GM23338 (cell line): ENCODE measurements at places on chromosomes 16 and 17.

- no peaks in the 10 kb centered on the region for H3K27me3 ChIP-seq
- no peaks in the 10 kb centered on the region for H3K36me3 ChIP-seq
- H3K27ac ChIP-seq = no peak overlapping the region
- H3K4me1 ChIP-seq = peaks cover 6% of the 10 kb centered on the region; the same call in 1 of the 2 replicates
- no peak for DNase-seq
- no peak overlapping the region for H3K4me3 ChIP-seq
Measured at GRCh38 chr16:24988129-24988518, 27.0 kb downstream of the ARHGAP17 start.

DNA sequence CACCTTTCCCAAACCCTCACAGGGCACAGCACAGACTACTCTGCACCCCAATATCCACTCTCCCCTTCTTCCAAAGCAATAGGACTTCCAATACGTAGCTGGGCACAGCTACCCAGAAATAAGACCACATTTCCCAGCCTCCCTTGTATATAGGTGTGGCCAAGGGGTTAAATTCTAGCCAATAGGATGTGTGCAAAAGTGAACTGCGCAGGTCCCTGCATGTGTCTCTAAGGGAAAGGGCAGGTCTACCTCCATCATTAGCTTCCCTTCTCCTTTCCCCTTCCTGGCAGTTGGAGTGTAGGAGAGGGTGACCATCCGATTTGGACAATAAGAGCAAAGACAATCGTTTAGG lies 25.5 kb upstream of the SNN start:
- H3K27ac ChIP-seq = no peak overlapping the region
- H3K27me3 ChIP-seq = no peaks in the 10 kb centered on the region
- no peak overlapping the region for H3K4me3 ChIP-seq

- peaks cover 2% of the 10 kb centered on the region; the same call in 1 of the 2 replicates for H3K4me1 ChIP-seq
- no peak for DNase-seq
- no peak overlapping the region for H3K4me3 ChIP-seq
- peaks cover 4% of the 10 kb centered on the region; the same call in 1 of the 2 replicates for H3K27me3 ChIP-seq
- no peak overlapping the region for H3K27ac ChIP-seq
- no peaks in the 10 kb centered on the region for H3K36me3 ChIP-seq
Measured at GRCh38 chr17:9233761-9234160, 212.5 kb downstream of the NTN1 start.

GRCh38 chr16:31458073-31458843 lies 1.0 kb upstream of the ARMC5 start:
- peak overlapping the region; percentile 91 for H3K4me3 ChIP-seq
- H3K36me3 ChIP-seq = no peaks in the 10 kb centered on the region
- H3K27me3 ChIP-seq = no peaks in the 10 kb centered on the region
- H3K27ac ChIP-seq = peak overlapping the region; percentile 93
- peaks cover 29% of the 10 kb centered on the region; the same call in 1 of the 2 replicates for H3K4me1 ChIP-seq
- peak; percentile 71 for DNase-seq

GRCh38 chr17:79082311-79083190 lies 7.9 kb downstream of the ENGASE start:
- H3K27me3 ChIP-seq = no peaks in the 10 kb centered on the region
- no peak overlapping the region for H3K4me3 ChIP-seq
- peak; percentile 78 for DNase-seq
- H3K4me1 ChIP-seq = no peaks in the 10 kb centered on the region
- peaks cover 3% of the 10 kb centered on the region; the same call in 1 of the 2 replicates for H3K36me3 ChIP-seq

DNA sequence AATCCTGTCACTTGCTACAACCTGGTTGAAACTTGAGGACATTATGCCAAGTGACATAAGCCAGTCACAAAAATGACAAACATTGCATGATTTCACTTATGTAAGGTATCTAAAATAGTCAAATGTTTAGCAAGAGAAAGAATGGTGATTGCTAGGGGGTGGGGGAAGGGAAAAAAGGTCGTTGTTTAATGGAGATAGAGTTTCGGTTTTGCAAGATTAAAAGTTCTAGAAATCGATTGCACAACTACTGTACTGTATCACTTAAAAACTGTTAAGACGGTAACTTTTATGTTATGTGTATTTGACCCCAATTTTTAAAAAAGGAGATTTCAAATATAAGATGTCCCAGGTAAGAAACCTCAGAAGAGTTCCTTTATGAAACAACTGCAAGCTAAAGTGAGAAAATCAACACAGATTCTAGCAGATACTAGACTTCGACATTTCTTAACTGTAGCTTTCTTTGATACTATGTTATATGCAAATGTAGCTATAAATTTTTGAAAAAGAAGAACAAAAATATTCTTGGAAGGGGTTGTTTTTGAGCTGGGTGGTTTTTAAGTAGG lies 5.9 kb downstream of the MEOX1 start:
- DNase-seq = no peak
- no peak overlapping the region for H3K4me3 ChIP-seq
- H3K36me3 ChIP-seq = no peaks in the 10 kb centered on the region
- peaks cover 16% of the 10 kb centered on the region for H3K4me1 ChIP-seq
- no peak overlapping the region for H3K27ac ChIP-seq

- no peak overlapping the region for H3K27ac ChIP-seq
- DNase-seq = peak; percentile 25
- no peak overlapping the region for H3K4me3 ChIP-seq
- peaks cover 6% of the 10 kb centered on the region for H3K4me1 ChIP-seq
- H3K36me3 ChIP-seq = no peaks in the 10 kb centered on the region
- H3K27me3 ChIP-seq = no peaks in the 10 kb centered on the region
Measured at GRCh38 chr16:12613131-12613991, 190.3 kb downstream of the CPPED1 start.

DNA sequence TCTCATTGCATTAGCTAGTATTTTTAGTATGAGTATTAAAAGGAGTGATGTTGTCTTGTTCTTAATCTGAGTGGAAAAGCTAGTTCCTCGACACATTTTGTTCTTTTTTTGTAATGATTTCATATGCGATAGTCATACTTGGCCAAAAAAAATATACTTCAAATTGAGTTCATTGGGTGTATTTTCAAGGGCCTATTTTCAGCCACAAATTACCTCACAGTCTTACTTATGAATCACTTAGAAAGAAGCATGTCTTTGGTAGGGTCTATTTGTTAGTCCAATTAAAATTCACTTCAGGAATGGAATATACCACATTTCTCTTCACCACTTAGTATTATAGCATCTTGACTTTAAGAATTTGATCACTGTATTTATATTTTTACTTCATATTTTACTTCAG lies 337.2 kb downstream of the CDH11 start:
- DNase-seq = no peak
- no peaks in the 10 kb centered on the region for H3K36me3 ChIP-seq
- H3K27ac ChIP-seq = no peak overlapping the region
- H3K4me3 ChIP-seq = no peak overlapping the region

GRCh38 chr17:609232-609810 lies 105.3 kb downstream of the VPS53 start:
- H3K4me1 ChIP-seq = no peaks in the 10 kb centered on the region
- no peak overlapping the region for H3K4me3 ChIP-seq
- no peak overlapping the region for H3K27ac ChIP-seq
- H3K27me3 ChIP-seq = no peaks in the 10 kb centered on the region

DNA sequence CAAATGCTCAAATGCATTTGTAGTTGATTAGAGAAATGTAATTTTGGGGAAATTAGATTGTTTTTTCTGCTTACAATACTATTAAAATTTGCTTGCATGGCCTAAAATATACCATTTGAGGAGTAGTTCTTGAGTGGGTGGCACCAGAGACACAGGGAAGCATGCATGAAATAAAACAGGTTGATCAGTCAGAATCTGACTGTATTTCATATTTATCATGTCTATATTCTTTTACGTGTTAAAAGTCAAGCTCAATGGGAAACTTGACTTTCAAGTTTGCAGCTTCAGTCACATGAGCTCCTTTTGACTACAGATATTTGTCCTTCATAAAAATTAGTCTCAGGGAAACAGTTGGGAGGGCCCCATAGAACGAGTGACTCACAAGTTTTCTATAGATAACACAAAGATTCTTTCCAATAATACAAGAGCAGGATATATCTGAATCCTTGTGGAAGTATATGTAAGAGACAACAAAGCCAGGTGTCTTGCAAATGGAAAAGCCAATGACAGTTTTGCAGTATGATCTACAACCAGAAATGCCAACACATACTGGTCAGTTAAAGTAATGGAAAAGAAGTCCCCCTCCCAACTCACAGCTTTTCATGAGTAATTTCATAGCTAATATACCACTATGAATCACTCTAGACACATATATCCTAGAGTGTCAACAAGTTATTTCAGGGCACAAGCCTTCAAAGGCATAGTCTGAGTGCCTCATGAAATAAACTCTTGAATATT lies 42.2 kb upstream of the CORO6 start:
- H3K27ac ChIP-seq = no peak overlapping the region
- no peaks in the 10 kb centered on the region for H3K27me3 ChIP-seq
- H3K36me3 ChIP-seq = no peaks in the 10 kb centered on the region
- H3K4me1 ChIP-seq = peaks cover 3% of the 10 kb centered on the region; the same call in 1 of the 2 replicates

DNA sequence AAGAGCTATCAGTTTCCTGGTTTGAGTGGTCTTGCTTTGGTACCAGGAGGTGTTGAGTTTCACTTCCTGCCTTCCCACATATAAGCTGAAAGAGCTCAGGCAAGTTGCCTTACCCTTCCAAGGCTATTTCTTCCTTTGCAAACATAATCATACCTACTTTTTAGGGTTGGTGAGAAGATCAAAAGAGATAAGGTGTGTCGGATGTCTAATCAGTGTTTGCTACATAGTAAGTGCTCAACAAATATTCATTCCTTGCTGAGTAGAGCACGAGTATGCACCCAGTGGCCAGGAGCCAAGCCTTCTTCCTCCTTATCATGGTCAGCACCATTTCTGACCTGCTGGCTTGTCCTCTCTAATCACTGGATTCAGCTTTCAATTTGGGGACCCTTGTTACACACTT lies 12.7 kb upstream of the TMEM98 start:
- no peak for DNase-seq
- H3K36me3 ChIP-seq = no peaks in the 10 kb centered on the region
- no peak overlapping the region for H3K4me3 ChIP-seq
- no peaks in the 10 kb centered on the region for H3K27me3 ChIP-seq

DNA sequence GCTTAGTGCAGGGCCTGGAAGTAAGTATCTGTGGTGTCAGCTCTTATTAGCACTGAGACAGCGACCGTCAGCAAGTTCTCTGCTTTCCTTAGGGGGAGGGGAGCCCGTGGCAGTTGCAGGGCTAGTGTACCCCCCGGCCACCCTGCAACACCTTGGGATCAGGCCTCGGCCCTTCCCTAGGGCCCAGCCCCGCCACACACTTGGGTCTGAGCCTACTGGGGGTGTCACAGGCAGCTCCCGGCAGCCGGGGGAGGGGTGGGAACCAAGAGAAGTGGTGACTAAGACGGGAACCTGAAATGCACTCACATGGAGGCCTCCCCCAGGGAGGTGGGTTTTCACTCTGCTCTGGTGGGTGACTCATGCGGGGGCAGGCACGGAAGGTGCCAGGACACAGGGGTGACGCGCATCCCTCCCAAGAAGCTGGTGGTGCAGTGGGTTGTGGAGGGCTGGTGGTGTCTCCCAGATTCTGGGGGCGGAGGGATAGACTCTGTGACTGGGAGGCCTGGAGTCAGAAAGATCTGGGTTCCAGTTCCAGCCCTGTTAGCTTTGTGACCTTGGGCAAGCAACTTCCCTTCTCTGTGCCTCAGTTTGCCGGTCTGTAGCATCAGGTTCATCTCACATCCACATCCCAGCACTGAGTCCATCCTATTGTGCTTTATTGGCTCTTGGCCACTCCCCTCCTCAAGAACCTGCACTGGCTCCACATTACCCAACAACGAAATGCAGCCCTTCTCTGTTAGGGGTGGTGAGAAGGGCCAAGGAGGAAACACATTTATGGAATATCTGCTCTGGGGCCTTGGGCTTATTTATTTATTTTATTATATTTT lies 44.5 kb downstream of the LAT start:
- H3K4me1 ChIP-seq = no peaks in the 10 kb centered on the region
- H3K27me3 ChIP-seq = no peaks in the 10 kb centered on the region
- DNase-seq = peak; percentile 57

DNA sequence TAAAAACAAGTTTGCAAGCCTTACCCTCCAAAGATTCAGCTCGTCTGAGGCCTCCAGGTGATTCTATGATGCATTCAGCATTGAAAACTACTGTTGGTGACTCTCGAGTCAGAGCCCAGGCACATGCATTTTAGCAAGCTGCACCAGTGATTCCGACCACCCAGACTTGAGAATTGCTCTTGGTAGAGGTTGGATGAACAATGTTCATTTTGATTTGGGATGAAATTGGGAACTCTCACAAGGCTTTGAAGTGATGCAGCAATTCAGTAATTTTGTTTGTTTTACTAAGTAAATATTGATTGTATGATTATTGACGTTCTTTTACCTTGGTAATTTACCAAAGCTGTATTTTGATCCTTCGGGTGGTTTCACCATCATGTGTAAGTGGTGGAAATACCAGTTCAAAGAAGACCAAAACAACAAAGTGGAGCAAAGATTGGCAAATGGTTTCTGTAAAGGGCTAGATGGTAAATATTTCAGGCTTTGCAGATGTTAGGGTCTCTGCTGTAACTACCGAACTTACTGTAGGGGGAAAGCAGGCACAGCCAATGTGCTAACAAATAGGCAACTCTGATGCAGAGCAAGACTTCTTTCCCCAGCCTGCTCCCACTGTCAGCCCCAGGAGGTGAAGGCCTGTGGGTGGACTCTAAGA lies 11.8 kb downstream of the ALDH3A2 start:
- H3K4me3 ChIP-seq = no peak overlapping the region
- no peaks in the 10 kb centered on the region for H3K27me3 ChIP-seq
- peaks cover 9% of the 10 kb centered on the region for H3K36me3 ChIP-seq
- DNase-seq = no peak
- H3K27ac ChIP-seq = no peak overlapping the region

DNA sequence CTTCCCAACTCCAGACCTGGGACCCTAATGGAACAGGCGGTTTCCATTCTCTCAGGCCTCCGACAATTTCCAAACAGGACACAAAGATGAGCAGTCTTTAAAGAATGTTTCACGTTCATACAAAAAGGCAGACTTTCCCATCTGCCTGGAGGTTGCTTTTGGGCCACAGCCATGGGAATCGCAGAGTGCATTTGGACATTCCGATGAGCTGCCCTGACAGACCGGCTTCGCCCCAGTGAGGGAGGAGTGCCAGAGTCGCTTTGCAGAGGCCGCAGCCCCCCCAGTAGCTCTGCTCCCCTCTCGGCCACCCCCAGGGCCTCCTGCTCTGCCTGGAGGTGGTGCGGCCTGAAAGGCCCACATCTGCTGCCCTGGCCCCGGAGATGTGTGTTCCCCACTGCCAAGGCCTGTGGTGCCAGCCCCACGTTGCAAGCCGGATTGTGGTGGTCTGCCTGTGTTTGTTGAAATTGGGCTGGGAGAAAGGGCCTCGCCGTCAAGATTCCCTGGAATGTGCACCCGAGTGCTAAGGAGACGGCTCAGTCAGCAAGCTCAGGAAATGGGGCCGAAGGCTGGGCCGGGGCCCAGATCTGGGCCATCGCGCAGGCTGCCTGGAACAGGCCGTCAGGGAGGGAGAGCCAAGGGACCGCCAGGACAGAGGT lies 89.8 kb downstream of the C16orf95 start:
- 0 out of 2 replicates have a peak, but pooled peaks cover 6% of the 10 kb centered on the region for H3K4me1 ChIP-seq
- H3K27ac ChIP-seq = no peak overlapping the region
- H3K4me3 ChIP-seq = no peak overlapping the region
- no peaks in the 10 kb centered on the region for H3K27me3 ChIP-seq

DNA sequence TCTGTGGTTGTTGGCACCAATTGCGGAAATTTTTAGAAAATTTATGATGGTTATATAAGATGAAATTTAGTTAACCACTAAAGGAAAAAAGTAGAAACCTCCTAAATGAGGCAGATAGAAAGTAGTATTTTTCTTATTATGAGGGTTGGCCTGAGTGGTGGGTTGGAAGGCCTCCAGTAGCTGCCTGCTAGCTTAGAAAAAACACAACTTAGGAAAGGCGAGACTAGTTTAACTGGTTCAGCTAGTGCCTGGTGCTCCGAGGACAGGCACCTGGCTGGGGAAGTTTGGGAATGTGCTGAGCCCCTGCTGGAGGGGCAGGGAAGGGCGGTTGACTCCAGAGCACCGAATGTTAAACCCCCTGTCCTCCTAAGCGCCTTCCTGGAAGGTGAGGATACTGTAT lies 19.9 kb downstream of the LDHD start:
- peaks cover 47% of the 10 kb centered on the region for H3K4me1 ChIP-seq
- no peaks in the 10 kb centered on the region for H3K36me3 ChIP-seq
- H3K27ac ChIP-seq = peak overlapping the region; percentile 62
